Common myeloid progenitor, CD34-positive (primary cell): ENCODE measurements at places on chromosomes 6 and 20.

GRCh38 chr6:14430218-14430617, 312.6 kb downstream of the CD83 start:
- no peak for DNase-seq

- DNase-seq: no peak
Measured at GRCh38 chr6:31145386-31145785, 6.5 kb upstream of the PSORS1C2 start.

GRCh38 chr6:136201732-136202131, 48.4 kb downstream of the MTFR2 start:
- no peak for DNase-seq

- DNase-seq: no peak
Measured at GRCh38 chr6:65191471-65191870, 515.6 kb downstream of the EYS start.

- DNase-seq: no peak
Measured at GRCh38 chr20:58056021-58056591, 172.3 kb downstream of the ANKRD60 start.

DNA sequence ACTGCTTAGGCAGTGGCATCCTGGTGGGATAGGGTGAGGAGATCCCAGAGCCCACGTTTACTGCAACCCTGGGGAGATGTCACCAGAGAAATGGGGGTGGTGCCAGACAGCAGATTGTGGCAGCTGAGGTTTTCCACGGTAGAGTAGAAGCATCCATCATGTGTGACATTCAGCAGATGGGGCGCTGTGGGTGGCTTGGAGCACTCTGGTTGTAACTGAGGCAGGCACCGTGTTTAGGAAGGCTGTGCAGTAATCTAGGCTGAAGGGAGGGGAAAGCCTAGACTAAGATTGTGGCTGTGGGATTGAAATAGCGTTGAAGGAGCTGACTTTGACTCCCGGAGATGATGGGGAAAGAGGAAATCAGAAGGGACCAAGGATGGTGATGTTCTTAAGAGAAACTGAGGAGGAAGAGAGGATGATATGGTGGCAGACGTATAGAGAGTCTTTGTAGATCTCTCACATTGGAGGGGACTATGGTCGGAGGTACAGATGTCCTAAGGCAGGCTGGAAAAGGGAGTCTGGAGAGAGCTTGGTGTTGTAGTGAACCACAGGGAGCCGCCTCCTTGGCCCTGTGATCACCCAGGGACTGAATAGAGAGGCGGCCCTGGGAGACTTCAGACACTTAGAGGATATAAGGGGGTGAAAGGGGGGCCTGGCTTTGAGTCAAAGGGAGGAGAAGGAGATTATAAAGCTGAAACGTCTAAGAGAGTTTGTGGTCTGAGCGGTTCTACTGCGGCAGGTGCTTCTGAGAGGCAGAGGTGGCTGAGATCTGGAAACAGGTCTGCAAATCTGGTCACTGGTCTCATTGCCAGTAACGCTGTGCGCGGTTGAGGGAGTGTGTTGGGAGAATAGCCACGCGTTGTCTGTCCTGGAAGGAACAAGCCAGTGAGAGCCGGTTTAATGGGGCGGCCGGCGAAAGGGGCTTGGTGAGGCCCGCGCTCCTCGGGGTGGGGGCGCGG, 792 bp upstream of the MICA start:
- DNase-seq: no peak

DNA sequence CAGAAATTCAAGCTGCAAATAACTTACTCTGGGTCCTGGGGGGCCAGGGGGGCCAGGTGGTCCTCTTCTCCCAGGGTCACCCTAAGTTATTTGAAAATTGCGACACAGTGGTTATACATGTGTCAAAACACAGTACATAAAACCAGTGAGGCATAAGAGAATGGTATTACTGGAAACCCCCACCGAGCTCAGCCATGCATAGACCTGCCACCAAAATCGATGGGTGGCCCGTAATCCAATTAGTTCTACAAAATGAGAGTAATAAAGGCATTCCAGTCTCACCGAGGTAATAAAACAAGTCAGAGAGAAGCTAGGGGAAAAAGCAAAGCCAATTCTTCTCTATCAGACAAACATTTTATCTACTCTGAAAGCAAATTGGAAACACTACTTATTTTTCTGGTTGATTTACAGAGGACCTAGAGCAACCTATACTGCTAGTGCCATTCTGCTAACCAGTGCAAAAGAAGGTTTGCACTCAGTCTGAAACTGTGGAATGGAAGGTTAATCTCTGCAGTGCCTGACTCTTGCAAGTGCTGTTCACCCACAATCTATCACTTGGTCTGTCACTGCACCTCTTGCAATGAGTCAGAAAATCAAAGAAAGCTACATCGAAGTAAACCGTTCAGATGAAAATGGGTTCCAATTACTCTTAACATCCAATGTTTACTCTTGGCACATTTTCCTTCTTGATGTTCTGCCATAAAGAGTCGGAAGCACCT, 32.4 kb downstream of the COL9A1 start:
- DNase-seq: no peak

GRCh38 chr6:128112494-128112893, 211.6 kb upstream of the THEMIS start:
- DNase-seq: no peak

GRCh38 chr6:76984572-76984971, 478.7 kb downstream of the HTR1B start:
- DNase-seq: no peak

DNA sequence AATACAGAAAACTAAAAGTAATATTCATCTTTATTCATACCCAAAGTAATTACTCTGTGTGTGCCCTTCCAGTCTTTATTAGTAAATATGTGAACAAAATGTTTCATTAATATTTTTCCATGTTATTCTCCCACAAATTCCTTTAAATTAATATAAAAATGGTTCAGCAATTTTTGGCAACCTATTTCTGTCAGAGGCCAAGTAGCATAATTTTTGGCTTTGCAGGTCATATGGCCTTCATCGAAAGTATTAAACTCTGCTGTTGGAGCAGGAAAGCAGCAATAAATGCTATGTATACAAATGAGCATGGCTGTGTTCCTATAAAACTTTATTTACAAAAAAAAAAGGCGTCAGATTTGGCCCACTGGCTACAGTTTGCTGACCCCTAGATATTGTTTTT, 16.1 kb downstream of the ZC2HC1B start:
- no peak for DNase-seq

DNA sequence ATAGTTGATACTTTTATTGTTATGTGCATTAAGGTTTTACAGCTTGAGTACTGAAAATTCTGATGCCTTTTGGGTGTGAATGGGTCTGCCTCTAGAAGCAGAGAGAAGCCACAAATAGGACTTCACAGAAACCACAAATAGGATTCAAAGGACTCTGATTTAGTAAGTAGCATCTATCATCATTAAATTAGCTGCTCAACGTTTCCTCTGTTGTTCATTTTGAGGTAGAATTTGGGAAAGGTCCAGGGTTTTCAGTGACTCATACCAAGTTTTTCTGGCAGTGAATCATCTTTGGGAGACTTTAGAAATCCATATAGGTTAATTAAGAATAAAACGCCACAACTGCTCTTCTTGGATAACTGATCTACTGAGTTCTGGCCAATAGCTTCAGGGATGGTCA, 105.1 kb downstream of the PHF3 start:
- no peak for DNase-seq

DNA sequence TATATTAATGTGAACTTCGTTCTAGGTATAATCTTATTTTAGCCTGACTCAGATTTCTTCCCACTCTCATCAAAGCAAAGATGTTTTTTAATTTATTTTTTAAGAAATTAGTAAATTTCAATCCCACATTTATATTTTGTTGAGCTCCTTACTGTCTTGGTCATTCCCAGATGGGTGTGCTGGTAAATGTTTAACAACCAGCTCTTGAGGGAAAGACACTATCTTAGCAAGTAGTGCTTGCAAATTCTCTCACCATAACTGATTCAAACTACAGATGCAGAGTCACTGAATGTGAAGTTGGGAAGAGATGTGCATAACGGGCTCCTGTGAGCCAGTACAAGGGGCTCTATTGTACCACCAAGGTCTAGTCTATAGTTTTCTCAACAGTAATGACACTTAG, 29.8 kb upstream of the BTN3A2 start:
- no peak for DNase-seq

DNA sequence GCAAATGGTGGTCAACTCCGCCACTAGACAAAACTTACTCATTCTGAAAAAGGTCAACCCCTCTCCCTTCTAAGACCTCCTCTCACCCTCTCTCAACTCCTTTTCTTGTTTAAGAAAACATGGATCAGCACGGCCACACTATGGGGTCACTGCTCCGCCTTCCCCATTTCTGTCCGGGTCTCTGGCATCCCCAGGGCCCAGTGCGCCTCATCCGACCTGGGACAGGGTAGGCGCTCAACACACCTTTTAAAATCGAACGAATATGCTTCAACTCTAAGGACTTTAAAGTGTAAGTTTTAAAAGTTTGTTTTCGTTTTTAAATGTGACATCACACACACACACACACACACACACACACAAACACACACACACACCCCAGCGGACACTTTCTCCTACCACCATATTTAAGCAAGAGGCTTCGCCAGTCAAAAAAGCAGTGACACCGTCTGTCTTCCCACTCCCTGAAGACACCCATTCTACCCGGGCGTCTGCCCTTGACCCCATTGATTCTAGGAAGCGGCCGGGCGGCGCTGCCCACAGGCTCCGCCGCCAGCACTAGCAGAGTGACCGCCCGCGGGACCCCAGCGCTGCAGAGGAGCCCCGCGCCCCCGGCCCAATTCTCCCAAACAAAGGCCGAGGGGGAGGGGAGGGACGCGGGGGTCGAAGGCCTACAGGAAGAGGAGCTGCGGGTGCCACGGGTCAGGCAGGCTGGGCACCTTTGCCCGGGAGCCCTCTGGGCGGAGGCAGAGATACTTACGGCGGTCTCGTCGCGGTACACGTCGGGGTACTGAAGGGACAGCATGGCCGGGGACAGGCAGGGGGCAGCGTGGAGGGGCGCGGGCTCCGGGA, 568 bp downstream of the PREP start:
- DNase-seq: peak; percentile 88

DNA sequence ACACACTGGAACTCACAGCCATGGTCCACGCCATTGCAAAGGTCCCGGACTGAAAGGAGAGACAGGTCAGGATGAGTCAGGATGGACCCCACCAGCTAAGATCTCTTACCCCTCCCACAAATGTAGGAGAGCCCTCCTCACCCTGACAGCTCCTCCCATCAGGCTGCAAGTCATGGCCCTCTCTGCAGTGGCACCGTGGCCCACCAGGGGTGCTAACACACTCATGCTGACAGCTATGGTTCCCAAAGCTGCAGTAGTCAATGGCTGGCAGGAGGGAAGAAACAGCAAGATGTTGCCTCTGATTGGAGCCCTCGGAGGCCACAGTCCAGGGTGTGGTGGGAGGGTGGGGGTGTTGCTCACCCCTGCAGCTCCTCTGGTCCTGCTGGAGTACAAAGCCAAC, 5.7 kb upstream of the RBPJL start:
- DNase-seq: peak; percentile 52

DNA sequence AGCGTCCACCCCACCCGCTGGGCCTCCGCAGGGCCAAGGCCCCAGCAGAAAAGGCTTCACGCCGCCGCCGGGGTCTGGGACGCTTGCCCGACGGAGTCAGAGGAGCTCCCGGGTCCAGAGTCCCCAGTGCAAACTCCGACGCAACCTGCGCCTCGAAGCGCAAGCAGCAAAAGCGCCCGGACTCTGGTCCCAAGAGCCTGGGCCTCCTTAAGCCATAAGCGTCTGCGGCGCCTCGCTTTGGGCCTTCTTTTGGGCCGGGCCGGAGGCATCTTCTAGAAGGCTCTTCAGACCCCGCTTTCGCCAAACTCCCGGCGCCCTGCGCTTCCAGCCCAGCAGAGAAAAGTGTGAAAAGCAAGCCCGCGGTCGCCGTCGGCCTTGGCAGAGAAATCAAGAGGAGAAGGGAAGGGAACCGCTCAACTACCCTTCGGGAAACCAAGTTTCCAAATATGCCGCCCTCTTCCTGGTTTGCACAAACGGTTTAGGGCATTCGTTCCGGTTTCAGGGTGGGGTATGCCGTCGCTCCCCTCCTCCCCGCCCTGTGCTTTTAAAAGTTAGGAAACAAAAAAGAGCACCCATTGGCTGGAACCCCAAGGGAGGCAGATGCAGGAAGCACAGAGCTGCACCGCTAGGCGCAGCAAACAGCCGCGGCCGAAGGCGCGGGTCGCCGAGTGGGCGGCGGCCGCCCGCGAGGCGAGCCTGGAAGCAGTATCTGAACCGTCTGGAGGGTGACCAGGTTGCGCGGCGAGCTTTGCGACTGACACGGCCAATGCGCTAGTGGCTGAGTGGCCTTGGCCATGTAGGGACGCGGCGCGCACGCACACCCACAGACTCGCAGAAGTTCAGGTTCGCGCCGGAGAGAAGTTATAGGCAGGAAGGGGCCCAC, 1.2 kb downstream of the TBX18 start:
- no peak for DNase-seq

GRCh38 chr6:66149132-66149531, 442.1 kb upstream of the EYS start:
- no peak for DNase-seq

DNA sequence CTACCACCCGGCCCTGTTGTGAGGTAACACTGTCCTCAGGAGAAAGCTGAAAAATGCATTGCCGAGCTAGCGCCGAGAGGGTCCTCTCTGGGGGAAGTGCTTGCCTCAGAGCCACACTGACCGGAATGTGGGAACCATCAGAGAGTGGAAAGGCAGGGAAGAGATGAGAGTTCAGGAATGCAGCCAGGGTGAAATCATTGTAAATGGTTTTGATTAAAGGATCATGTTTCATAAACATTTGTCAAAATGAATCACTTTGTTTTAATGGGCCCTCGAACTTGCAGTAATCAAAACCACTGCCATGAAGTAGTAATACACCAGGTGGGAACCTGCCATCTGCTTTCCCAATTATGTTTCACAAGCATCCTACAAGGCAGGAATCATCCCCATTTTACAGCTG, 16.9 kb upstream of the IL17F start:
- DNase-seq: no peak

DNA sequence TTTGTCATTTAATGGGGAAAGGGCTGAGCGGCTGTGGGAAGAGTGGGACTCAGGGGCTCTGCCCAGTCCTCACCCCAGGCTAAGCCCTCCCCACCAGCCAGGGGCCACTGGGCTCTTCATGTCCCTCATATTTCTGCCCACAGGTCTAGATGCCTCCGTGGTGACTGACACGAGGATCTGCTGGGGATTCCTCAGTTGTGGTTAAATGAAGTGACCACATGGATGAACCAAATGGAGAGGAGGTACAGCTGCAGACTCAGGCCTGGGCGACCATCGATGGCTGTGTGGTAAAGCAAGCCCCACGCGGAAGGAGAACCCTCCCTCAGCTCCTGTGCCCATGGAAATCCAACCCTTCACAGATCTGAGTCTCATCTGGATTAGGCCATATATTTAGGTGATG, 29.4 kb downstream of the RAET1L start:
- no peak for DNase-seq

- no peak for DNase-seq
Measured at GRCh38 chr6:8065519-8065911, 1.3 kb upstream of the BLOC1S5 start.
